ENCODE measurements at places on chromosomes 2 and 18. TPM values are rescaled to one million over a fixed set of nuclear protein-coding genes. Genes with fewer than 3 reads are reported as not detected.

The OSBPL1A gene
- 80.0 TPM for total RNA-seq

The RSAD2 gene
- 7.1 TPM for total RNA-seq

The MAB21L4 gene
- 11.6 TPM for total RNA-seq

The POTEC gene
- not detected for total RNA-seq

The RBBP8 gene
- 20.7 TPM for total RNA-seq

The TEX44 gene
- not detected for total RNA-seq

The TRABD2A gene
- total RNA-seq = 21.3 TPM

The NT5C1B gene
- not detected for total RNA-seq

The GALR1 gene
- total RNA-seq = under 0.01 TPM

The MYOM1 gene
- 7.1 TPM for total RNA-seq

The PELI1 gene
- total RNA-seq = 36.5 TPM

The ERCC3 gene
- 41.8 TPM for total RNA-seq

The UGT1A10 gene
- 54.2 TPM for total RNA-seq

The RAB6D gene
- 1.9 TPM for total RNA-seq

The ALK gene
- total RNA-seq = not detected

The ANKRD62 gene
- 0.20 TPM for total RNA-seq

The CXCR4 gene
- total RNA-seq = 62.7 TPM

The ACADL gene
- total RNA-seq = not detected

The RHOB gene
- 360 TPM for total RNA-seq

The C2orf72 gene
- total RNA-seq = 28.4 TPM

The IL36A gene
- total RNA-seq = not detected

The HOXD9 gene
- 11.9 TPM for total RNA-seq
